Aorta (tissue), 5 donors: ENCODE measurements at places on chromosomes 2 and 18. TPM values are rescaled to one million over a fixed set of nuclear protein-coding genes. Genes with fewer than 3 reads are reported as not detected.

TMEM185B gene
- total RNA-seq: 17.5 TPM

ACTG2 gene
- total RNA-seq: 1,843 TPM

TMEM200C gene
- total RNA-seq: 0.15 TPM

MFSD2B gene
- 0.42 TPM for total RNA-seq

GRCh38 chr2:181750305-181750704, 70.0 kb upstream of the NEUROD1 start:
- H3K27me3 ChIP-seq: peaks cover 3% of the 10 kb centered on the region
- no peaks in the 10 kb centered on the region for H3K4me1 ChIP-seq
- no peak overlapping the region for H3K4me3 ChIP-seq
- no peak overlapping the region for H3K27ac ChIP-seq
- H3K36me3 ChIP-seq: no peaks in the 10 kb centered on the region
